ENCODE measurements at places on chromosomes 12 and 14. TPM values are rescaled to one million over a fixed set of nuclear protein-coding genes. Genes with fewer than 3 reads are reported as not detected.

GPRC5D gene
- not detected for polyA plus RNA-seq

DNA sequence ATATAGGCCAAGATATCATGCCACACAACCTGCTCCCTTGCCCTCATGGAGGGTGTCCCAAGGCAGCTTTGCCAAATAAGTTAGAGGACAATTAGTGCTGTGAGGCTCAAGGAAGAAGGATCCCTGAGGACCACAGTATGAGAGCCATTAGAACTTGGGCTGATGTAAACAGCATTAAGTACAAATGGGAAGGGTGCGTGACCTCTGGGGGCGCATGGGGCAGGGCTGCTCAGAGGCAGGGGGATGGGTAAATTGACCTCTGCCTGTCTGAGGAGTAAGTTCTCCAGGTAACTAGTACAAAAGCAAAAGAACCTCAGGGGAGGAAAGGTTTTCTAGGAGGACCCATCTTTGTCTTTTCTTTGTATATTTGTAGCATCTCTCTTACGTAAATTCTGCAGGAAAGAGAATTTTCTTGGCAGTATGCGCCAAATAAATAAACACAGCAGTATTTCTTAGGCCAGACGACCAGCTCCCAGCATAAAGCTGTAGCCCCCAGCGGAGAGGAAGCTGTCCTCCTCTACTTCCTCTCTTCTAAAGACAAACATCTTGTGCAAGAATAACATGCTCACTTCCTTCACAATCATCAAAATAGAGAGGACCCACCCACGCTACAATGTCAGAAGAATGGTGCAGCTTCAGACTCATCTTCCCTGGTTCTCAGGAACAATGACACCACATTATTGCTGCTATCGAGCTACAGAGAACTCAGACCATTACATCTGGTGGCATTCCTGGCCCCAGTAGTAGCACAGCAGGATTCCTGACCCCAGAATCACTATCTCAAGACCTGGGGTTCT, 16.4 kb upstream of the VWF start:
- DNase-seq = no peak

GRCh38 chr14:20682127-20682434, 2.3 kb upstream of the RNASE4 start:
- DNase-seq = no peak

DNA sequence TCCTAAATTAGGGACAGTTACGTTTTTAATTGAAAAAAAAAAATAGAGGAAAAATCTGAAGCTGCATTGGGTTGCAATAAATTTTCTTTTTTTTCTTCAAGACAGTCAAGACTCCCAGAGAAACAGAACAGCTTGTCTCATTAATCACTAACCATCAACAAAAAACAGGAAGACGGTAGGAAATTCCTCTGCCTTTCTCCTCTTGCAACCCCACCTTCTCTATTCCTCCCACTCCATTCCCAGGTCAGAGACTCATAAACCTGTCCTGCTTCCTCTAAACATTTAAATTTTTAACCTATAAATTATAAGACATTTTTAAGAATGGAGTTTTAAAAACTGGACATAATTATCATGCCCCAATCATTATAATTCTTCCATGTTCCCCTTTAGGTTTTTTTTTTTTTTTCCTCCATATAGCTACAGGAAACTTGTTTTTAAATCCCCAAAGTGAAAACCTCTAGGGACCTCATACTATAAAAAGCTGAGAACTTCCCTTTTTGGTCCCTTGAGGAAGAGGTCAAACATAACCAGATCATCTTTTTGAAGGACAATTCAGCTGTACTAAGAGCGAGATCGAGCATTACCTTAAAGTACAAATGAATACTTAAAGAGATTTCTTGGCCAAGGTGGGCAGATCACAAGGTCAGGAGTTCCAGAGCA, 36.0 kb downstream of the CPM start:
- DNase-seq = no peak

KCNH3 gene
- 2.0 TPM for polyA plus RNA-seq

GRCh38 chr14:68216079-68216478, 396.5 kb downstream of the RAD51B start:
- no peak for DNase-seq

DNA sequence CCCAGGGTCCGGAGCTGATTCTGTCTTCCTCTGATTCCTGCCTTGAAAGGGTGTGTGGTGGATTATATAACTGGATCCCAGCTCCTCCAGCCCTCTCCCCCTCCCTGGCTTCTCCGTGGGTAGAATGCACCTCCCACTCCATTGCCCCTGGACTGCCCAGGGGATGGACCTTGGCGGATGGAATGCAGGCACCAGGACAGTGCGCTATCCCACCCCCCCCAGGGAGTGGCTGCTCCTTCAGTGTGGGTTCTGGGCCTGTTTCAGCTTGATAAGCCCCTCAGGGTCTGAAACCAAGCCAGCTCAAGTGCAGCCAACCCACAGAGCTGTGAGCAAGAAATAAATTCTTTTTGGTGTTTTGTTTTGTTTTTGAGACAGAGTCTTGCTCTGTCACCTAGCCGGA, 112.4 kb upstream of the TMEM132D start:
- no peak for DNase-seq

DNA sequence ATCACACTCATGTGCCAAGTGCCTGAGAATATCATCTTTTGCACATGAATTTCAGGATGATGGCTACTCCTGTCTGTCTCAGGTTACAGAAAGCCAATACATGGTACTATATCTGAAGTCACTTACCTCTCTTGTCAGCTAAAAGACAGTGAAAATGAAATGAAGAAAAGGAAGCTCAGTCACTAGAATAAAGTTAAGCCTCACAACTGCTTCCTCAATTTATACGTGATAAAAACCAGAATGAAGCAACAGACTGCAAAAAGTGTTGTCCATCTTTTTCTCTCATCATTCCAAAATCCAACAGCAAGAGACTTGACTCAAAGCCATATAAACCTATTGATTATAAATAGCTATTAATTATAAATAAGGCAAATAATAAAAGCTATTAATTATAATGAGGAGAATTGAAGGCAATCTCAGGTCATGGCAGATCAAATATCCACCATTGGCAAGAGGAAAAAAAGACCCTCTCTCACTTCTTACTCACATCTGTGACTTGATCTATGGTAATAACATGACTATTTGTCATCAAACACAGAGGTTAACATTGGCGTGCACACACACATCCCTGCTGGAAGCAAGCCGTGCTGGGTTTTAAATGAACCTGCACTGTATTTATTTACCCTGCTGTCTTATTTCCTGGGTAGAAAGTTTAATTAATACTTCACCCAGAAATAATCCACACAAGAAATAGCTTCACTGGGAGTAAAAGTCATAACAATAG, 10.0 kb downstream of the NIN start:
- no peak for DNase-seq

HOXC13 gene
- 0.10 TPM for polyA plus RNA-seq

PDE3A gene
- 10.4 TPM for polyA plus RNA-seq

GRCh38 chr12:56107242-56107641, 2.9 kb downstream of the PA2G4 start:
- DNase-seq = no peak

DNA sequence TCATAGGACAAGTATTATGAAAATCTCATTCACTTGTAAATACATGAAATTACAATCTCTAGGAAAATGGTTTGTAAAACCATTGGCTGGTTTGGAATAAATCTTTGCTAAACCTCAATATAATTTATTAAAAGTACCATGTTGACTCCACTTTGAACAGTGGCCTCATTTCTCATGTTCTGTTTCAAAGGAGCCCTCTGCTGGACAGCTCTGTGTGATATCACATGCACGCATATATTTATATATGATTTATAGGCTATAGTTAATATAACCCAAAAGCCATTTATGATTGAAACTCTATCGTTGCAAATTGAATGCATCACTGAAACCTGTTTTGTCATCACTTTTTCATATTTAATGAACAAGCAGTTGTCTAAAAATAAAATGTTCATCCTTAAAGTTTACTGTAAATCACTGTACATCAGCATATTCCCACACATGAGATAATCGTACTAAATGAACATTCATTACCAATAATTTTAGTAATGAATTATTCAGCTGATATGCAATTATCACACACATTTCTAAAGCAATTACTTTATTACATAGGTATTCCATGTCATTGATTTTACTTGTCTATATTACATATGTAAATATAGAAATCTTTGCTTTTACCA, 493.8 kb downstream of the NPAS3 start:
- peak; percentile 40 for DNase-seq

SMIM41 gene
- not detected for polyA plus RNA-seq

DNA sequence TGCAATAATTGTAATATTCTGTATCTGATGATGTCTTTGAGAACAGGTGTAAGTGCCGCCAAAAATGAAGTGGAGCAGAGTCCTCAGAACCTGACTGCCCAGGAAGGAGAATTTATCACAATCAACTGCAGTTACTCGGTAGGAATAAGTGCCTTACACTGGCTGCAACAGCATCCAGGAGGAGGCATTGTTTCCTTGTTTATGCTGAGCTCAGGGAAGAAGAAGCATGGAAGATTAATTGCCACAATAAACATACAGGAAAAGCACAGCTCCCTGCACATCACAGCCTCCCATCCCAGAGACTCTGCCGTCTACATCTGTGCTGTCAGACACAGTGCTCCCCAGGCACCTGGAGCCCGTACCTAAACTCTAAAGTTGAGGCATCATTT, 268.7 kb downstream of the DAD1 start:
- DNase-seq = no peak

Measured in hindlimb muscle (tissue), 1 donor.